HepG2 (cell line): ENCODE measurements at places on chromosomes 5 and 9.
A peak's percentile ranks its signal among the peaks of the same experiment; 100 is the strongest.

DNA sequence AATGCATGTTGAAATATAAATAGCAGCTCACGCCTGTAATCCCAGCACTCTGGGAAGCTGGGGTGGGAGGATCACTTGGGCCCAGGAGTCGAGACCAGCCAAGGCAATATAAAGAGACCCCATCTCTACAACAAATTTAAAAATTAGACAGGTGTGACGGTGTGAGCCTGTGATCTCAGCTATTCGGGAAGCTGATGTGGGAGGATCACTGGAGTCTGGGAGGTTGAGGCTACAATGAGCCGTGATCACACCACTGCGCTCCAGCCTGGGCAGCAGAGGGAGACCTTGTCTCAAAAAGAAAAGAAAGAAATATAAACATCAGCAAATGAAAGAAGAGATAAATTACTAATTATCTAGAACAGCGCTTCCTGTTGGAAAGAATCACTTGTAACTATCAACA, 105.0 kb downstream of the MAPKAP1 start:
- no peak for DNase-seq

GRCh38 chr5:109917154-109917546, 227.4 kb downstream of the MAN2A1 start:
- DNase-seq: no peak

GRCh38 chr5:139772927-139773690, 22.5 kb upstream of the PSD2 start:
- DNase-seq: no peak

DNA sequence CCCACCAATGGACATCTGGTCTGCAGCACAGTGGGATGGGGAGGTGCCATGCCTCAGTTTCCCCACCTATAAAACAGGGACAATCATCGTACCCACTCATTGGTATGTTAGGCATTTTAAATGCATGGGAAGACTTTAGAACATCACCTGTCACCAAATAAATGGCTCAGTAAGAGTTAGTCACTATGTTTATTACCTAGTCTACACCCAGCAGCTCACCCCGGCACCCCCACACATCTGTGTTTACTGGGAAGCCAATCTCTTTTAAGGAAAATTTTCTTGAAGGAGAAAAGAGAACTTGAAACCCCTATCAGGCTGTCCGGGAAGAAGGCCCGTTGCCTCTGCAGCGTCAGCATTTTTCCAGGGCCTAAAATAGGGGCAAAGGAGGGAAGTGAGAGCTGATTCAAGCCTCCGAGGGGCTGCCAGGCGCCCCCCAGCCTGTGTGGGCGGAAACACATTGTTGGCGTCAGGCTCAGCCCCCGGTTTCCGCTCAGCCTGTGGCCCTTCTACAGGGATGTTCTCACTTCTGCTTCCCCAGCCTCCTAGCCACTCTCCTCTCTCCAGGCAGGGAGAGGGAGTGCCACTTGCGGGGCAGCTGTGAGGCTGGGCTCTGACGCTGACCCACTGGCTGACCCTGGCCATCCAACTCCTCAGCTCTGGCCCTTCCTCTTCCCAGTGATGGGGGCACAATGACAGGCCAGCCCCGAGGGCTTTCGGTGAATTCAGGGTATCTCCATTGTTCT, 4.6 kb downstream of the CSF1R start:
- no peak for DNase-seq

GRCh38 chr5:82735160-82735789, 341.9 kb downstream of the TMEM167A start:
- DNase-seq: peak; percentile 69

DNA sequence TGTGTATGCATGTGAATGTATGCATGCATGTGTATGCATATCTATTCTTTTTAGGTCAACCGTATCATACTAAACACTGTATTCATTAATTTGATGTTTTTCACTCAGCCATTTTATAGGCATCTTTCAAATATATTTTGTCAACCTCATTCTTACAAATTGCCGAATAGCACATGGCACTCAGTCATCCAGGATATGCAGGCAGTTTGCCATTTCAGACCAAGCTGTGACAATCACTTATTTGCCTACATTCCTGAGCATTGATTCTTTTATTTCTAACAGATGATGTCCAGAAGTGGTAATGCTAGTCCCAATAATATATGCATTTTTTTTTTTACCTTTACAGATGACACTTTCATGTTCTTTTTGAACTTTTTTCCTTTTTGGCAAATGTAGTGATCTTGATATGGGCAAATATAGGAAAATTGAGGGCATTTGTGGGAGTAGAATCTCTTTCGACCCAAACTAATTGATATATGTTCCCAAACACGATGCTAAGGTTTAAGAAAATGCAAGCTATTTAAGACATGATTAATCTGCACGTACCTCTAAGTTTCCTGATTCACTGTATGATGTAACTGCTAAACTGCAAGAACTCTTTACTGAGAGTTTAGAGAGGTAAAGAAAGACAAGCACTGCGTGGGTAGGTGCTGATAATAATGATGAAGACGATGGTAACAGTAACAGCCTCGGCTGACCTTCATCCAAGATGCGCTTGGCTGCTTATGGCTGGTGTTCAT, 153.9 kb upstream of the DAP start:
- no peak for DNase-seq

DNA sequence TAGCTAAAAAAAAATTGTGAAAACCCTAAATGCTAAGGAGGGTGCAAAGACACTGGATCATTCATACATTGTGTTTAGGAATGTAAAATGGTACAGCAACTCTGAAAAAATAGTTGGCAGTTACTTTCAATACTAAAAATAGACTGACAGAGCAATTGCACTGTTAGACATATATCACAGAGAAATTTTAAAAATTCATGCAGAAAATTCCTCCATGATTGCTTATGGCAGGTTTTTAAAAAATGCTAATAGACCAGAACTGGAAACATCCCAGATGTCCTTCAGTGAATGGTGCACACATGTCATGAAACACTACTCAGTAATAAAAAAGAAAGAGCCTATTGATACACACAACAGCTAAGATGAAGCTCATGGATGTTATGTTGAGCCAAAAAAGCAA, 349.8 kb upstream of the DAB2 start:
- no peak for DNase-seq

DNA sequence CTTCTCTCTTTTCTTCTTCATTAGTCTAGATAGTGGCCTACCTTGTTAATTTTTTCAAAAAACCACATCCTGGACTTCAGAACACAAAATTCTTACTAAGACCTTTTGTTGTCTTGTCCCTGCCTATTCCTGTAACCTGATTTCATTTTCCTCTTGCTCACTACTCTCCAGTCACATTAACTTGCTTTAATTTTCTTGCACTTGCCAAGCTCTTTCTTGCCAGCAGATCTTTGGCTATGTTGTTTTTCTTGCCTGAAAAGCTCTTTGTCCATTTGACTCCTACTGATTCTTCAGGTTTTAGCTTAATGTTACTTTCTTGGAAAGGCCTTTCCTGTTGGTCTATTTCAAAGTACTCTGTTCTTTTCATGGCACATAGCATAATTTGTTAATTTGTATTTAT, 356.8 kb downstream of the OSTF1 start:
- DNase-seq: no peak

DNA sequence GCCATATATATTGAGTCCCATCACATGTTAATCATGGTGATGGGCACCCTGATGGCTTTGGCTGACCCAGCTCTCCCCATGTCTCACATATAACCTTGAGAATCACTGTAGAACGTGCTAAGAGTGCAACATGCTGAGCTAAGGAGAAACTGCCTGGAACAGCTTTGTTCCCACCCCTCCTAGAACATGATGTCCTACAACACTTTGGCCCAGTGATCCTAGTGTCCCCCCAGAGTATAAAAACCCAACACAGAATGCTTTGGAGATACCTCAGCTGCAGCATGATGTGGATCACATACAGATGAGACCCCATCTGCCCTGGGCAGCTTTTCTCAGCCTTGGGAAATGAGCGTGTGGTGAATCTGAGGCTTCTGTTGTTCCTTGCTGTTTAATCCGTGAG, 343.5 kb downstream of the NFIB start:
- no peak for DNase-seq
